ENCODE measurements at places on chromosomes 7 and 10.
A peak's percentile ranks its signal among the peaks of the same experiment; 100 is the strongest.

DNA sequence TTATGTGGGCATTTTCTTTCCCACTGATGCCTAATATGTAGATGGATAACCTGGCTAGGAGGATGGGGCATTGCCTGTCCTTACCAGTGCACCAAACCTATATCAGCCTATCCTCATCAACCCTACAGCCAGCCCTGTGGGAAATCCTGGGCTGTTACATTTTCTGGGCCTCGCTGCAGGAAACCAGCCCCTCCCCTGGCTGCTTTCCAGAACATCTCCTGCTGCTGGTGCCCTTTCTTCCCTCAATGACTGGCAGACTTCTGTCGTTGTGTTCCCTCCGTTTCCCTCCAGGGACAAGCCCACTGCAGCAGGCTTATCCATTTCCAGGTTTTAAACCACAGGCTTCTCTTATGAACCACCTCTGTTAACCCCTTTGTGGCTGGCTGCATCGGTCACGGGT lies 486.1 kb upstream of the COBL start:
- no peak for DNase-seq

GRCh38 chr7:137978464-137979237 lies 23.2 kb downstream of the CREB3L2 start:
- no peak for DNase-seq

GRCh38 chr10:58414270-58415041 lies 29.2 kb downstream of the TFAM start:
- peak; percentile 20 for DNase-seq

- DNase-seq, result peak; percentile 75
These were observed 204.6 kb downstream of the ARHGAP21 start for GRCh38 chr10:24518981-24519597.

- DNase-seq, result no peak
These were observed 16.3 kb upstream of the BAMBI start for GRCh38 chr10:28661035-28661434.

GRCh38 chr10:63819753-63820329 lies 298.6 kb downstream of the REEP3 start:
- DNase-seq, result peak; percentile 50

- no peak for DNase-seq
These were observed 24.0 kb upstream of the HABP2 start for GRCh38 chr10:113528876-113529275.

GRCh38 chr10:98078774-98079173 lies 48.4 kb upstream of the CRTAC1 start:
- no peak for DNase-seq

DNA sequence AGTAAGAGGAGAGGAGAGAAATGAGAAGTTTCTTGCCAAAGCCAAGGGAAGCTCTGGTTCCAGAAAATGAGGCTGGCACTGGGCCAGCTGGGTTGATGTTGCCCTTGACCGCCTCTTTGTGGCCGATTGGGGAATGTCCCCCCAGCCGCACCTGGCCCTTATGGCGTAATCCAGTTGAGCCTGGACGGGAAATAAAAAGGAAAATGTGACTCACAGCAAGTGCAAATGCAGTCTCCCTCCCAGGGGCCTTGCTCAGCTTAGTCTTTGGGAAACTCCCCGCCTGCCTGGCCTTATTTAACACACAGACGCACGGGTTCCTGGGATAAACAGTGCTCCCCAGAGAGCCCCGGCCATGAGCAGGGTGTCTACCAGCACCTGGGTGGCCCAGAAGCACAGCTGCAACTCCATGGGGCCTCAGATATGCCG lies 174.8 kb downstream of the KIAA1217 start:
- DNase-seq, result peak; percentile 81

DNA sequence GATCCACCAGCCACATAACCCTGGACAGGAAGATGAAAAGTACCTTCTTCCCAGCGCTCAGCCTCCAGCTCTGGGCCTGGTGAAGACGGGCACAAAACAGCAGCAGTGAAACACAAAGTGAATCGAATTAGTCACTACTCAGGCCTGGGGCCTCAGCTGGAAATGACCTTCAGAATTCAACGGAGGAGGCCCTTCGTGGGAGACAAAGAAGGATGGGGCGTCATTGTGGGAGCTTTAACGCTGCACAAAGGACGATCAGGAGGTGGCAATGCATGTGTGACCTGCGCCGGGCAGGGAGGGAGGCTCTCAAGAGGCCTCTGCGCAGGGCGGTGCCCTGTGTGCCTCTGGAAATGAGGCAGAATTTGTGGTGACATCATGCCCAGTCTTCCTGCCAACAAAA lies 161.9 kb downstream of the DNAJB6 start:
- no peak for DNase-seq

- DNase-seq, result no peak
These were observed 54.1 kb downstream of the KCND2 start for GRCh38 chr7:120327054-120327453.

- no peak for DNase-seq
These were observed 77.3 kb downstream of the JMJD1C start for GRCh38 chr10:63388421-63389031.

GRCh38 chr10:45425621-45426563 lies 51.9 kb downstream of the ALOX5 start:
- no peak for DNase-seq

- no peak for DNase-seq
These were observed 36.7 kb downstream of the ZC3HAV1 start for GRCh38 chr7:139072796-139073195.

GRCh38 chr7:99456288-99456687 lies 9.7 kb downstream of the ATP5MF start:
- no peak for DNase-seq

DNA sequence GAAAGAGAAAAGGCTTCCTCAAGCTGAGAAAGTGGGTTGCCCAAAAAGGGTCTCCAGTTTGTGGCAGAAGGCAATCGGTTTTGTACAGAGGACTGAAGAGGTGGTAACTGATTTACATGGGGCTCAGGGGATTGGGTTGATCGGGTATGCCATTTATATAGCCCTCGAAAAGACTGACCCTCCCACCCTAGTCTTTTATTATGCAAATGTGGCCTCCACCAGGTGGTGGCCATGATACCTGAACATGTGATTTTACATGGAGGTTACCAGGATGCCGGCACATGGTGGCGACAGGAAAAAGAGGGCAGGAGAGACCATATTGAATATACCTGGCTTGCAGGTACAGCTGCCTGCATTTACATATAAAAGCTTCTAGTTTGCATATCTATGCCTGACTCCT lies 36.7 kb downstream of the ATE1 start:
- peak; percentile 70 for DNase-seq

DNA sequence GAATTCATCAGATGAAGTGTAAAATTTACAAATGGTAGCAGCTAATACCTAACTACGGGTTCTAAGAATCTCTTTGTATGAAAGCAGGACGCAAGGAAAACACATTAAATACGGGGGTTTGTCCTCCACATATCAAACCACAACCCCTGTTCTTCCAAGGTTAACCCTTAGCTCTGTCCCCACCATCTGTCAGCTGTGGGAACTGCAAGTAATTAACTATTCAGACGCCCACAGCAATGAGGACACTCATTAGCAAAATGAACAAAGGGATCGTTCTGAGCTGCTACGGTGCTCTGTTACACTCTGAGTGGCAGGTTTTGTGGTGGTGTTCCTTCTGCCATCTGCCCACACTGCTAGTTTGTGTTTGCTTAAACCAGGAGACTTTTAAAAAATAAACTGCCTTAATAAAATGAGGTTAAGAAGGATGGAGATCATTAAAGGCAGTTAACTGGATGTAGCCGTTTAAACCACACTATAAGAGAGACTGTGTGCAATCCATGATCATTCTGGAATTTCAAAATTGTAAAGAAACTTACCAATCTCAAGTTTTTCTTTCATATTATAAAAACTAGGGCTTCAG lies 51.4 kb downstream of the C10orf67 start:
- DNase-seq, result peak; percentile 54

DNA sequence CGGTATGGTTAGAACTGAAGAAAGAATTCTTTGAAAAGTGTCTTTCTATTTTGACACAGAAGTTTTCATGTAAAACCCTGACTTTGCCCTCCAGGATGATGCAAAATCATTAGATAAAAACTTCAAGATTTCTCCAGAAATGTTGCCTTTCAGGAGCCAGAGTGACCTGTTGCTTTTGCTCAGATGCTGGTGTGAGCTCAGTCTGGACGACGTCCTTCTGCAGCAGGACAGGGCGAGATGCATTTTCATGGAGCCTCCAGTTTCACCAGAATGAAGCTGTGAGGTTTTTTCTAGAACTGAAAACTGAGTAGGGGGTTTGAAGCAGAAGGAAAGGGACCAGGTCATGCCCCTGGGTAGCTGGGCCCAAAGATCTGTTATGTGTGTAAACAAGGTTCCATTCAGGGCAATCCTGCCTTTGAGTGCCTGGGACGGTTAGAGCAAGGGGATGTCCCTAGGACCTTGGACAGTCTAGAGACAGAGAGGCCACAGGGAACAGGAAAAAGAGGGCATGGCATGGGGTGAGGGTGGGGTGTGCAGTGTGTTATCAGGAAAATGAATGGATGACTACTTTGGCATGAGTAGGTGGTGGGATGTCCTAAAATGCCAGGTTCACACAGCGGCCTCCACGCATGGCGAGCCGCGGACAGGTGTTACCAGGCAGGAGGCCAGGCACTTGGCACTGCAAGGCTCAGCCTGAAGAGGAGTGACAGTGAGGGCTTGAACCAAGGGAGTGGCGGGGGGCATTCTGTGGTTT lies 356.3 kb downstream of the CXCL12 start:
- DNase-seq, result no peak

DNA sequence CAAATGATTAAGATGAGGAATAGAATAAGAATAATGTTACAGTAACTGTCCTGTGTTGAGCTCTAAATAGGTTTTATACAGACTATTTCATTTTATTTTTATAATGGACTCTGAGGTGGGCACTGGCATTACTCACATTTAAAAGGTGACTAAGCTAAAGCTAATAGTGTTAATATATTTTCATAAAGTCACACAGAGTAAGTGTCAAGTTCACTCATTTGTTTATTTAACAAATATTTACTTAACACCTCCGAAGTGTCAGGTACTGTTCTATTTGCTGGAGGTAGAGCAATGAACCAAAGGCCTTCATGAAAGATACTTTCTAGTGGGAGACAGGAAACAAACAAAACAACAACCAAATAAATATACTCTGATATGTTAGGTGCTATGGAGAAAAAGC lies 44.0 kb downstream of the ASB4 start:
- no peak for DNase-seq

- no peak for DNase-seq
These were observed 26.1 kb upstream of the ACTR3B start for GRCh38 chr7:152733286-152733934.

DNA sequence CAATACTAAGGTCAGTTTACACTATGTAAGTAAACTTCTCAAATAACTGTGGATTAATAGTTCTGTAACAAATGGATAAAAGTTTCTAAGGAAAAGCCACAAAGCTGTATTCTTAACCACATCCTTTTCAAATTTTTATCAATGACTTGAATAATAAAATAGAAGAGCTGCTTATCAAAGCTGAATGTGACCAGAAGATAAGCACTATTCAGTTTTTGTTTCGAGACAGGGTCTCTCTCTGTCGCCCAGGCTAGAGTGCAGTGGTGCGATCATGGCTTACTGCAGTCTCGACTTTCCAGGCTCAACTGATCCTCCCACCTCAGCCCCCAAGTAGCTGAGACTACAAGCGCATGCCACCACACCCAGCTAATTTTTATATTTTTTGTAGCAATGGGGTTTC lies 17.0 kb downstream of the UPF2 start:
- DNase-seq, result no peak

DNA sequence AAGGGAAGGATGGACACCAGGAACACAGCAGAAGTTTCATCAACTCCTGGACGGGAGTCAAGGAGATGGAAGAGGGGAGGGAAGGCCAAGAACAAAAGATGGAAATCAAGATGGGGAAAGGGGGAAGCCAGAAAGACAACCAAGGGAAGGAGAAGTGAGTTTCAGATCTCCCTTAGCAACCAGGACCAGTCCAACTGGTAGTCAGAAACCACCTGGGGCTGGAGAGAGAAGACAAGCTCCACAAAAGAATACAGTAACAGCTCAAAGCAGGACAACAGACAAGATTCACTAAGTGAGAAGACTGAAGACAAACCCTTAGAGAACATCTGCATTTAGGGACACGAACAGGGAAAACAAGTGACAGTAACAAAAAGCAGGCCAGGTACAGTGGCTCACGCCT lies 30.6 kb downstream of the CDCA7L start:
- DNase-seq, result no peak

DNA sequence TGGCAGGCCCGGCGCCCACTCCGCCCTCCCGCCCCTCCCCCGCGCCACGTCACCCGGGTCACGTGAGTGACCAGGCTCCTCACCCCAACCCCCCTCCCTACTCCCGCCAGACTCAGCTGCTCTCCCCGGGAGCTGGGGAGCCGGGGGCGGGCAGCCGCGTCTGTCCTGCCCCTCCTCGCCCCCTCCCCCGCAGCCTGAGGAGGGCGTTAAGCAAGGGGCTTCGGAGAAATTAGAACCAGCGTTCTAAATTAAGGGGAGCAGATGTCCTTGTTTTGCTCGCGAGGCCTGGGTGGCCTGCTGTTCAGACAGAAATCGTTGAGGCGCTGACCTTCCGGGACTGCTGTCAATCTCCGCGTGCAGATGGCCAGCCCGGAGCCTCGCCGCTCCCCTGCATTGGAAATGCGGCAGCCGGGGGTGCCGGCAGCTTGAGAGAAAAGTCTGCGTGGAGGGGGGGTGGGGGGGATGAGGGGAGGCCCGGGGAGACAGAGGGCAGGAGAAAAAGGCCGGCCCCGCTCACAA lies 102.2 kb upstream of the ZNF438 start:
- peak; percentile 89 for DNase-seq

GRCh38 chr7:143373255-143373794 lies 7.8 kb upstream of the ZYX start:
- DNase-seq, result no peak

- no peak for DNase-seq
These were observed 19.1 kb downstream of the DNAJB6 start for GRCh38 chr7:157355784-157356511.

- DNase-seq, result no peak
These were observed 51.5 kb upstream of the OSBPL3 start for GRCh38 chr7:25031432-25031831.

DNA sequence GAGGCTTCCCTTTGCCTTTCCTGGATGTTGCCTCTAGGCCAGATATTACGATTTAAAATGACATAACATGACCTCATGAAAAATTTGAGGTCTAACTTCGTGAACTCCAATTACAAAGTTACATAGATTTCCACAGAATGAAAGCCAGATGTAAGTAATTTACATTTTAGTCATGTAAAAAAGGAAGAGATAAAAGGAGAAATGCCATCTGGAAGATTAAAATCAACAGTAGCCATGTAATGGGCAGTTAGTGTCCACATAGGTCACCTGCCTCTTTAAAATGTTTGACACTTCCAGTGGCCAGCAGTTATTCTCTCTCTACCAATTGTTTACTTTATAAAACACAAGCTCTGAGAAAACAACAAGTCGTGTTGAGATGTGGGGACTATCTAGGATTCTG lies 4.1 kb upstream of the VSTM2A start:
- no peak for DNase-seq

DNA sequence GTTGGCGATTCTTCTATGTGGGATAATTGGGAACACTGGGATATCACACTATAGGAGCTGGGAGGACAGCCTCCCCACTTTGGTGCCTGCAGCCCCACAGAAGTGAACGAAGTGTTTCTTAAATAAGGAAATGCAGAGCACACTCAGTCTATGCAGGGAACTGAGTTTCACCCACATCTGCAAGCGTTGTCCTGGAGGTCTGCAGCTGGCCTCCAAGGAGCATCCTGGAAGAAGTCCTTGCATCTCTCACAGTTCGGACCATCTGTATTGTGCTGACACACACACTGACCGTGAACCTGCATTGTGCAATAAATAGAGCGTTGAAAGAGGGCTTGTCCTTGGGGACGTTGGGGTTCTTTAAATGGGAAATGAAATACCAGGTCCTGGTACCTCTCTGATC lies 25.8 kb downstream of the LAMB4 start:
- DNase-seq, result no peak

Data from iPS-NIHi11 (cell line).